ENCODE measurements at places on chromosomes 12 and 14.

DNA sequence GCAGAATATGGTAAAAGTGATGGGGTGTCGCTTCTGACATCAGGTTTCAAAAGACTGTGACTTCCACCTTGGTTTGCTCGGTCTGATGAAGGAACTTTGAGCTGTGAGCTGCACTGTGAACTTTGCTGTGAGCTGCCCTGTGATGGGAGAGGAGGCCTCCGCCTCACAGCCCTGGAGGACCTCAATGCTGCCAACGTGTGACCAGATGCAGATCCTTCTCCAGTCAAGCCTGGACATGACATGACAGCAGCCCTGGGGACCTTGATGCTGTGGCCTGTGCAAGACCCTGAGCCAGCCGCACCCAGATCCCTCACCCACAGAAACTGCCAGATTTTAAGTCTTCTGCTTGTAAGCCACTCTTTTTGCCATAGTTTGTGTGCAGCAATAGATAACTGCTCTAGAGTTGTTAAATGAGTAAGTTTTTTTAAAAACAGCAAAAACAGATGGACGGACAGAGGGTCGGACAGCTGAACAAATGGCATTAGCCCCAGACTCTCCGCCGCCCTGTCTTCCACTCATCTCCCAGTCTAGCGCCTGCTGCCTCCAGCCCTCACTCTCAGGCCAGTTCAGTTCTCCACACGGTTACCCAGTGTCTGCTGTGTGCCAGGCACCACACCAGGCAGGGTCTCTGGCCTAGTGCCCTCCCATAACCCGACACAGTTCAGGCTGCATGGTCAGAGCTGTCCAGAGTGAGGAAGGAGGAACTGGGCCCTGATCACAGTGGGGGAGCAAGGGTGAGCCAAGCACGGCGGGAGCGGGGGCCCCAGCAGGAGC is 13.1 kb upstream of the LRTM2 start:
- DNase-seq, result no peak

GRCh38 chr14:31489691-31490090 is 1.9 kb upstream of the GPR33 start:
- DNase-seq, result no peak

GRCh38 chr12:113310489-113310888 is 24.4 kb downstream of the SLC8B1 start:
- no peak for DNase-seq

DNA sequence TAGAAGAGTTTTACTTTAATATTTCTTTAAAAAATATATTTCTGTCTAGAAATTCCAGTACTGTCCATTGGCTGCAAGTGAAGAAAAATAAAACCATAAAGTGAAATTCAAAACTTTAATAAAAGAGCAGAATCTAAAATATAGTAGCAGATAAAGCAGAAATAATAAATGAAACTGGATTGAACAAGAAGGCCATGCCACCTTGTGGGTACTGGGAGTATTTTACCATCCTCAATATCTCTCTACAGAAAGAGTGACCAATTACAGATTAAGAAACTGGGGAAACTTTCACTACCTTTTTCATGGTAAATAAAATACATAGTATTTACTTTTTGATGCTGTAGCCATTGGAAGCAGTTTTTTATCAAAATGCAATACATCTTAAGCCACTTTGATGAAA is 220.5 kb downstream of the BCAT1 start:
- DNase-seq, result no peak

GRCh38 chr12:96948782-96949181 is 41.7 kb downstream of the NEDD1 start:
- no peak for DNase-seq

DNA sequence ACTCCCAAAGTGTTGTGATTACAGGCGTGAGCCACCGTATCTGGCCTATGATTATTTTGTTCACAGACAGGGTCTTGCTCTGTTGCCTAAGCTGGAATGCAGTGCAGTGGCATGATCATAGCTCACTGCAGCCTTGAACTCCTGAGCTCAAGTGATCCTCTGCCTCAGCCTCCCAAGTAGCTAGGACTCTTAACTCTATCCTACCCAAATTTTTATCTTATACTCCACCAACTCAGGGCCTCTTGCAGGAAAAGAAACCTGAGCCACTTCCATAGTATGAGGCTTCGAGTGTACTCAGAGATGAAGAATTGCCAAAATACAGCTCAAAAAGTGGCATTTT is 828 bp downstream of the MMAB start:
- DNase-seq, result no peak
